Sigmoid colon (tissue), 7 donors: ENCODE measurements at places on chromosomes 6 and 20.

GRCh38 chr6:147214248-147215227, 10.3 kb downstream of the STXBP5 start:
- H3K4me3 ChIP-seq = no peak overlapping the region
- no peak overlapping the region for H3K27ac ChIP-seq
- no peaks in the 10 kb centered on the region for H3K4me1 ChIP-seq
- no peak for DNase-seq
- H3K36me3 ChIP-seq = no peaks in the 10 kb centered on the region

DNA sequence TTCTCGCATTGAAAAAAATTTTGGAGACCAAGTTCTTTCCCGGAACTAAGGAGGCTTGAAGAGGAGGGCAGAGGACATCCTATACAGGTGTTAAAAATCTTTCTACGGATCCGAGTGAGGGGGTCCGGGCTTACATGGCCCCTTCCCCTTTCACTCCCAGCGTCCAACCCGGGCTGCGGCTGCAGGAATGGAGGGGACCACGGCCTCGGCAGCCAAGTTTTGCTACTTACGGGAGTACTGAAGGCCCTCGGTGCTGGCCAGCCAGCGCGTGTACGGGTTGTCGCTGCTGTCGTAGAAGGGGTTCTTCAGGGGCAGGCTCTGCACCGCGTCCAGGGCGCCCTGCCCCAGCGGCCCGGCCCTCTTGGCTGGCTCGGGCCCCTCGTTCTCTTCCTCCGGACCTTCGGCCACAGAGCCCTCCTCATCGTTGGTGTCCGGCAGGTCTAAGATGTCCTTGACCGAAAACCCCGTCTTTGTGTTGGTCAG, 642 bp downstream of the NKX2-2 start:
- peaks cover 66% of the 10 kb centered on the region for H3K4me1 ChIP-seq
- no peak overlapping the region for H3K4me3 ChIP-seq
- no peak overlapping the region for H3K27ac ChIP-seq
- H3K27me3 ChIP-seq = peaks cover 100% of the 10 kb centered on the region
- H3K36me3 ChIP-seq = no peaks in the 10 kb centered on the region

- no peaks in the 10 kb centered on the region for H3K27me3 ChIP-seq
- peaks cover 10% of the 10 kb centered on the region for H3K4me1 ChIP-seq
- H3K4me3 ChIP-seq = no peak overlapping the region
- no peak for DNase-seq
- H3K36me3 ChIP-seq = no peaks in the 10 kb centered on the region
These were observed 279.9 kb downstream of the SLC35F1 start for GRCh38 chr6:118186672-118187567.

DNA sequence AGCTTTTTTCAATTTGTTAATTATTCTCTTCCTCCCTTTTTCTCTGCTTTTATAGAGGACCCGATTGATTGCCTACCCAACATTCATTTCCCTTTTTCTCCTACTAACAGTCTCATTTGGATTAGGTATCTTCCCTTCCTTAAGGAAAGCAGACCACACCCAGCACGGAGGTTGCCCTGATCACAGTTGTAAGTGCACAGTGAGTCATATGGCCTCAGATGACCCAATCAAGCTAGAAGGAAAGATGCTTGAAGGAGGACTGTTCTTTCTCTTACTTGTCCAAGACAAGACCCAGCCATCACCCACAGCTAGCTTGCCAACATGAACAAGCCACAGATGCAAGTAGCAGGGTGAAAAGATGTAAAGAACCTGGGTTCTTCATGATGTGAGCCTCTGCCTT, 518.6 kb downstream of the PKHD1 start:
- no peaks in the 10 kb centered on the region for H3K4me1 ChIP-seq
- DNase-seq = no peak
- no peak overlapping the region for H3K27ac ChIP-seq
- H3K36me3 ChIP-seq = no peaks in the 10 kb centered on the region

DNA sequence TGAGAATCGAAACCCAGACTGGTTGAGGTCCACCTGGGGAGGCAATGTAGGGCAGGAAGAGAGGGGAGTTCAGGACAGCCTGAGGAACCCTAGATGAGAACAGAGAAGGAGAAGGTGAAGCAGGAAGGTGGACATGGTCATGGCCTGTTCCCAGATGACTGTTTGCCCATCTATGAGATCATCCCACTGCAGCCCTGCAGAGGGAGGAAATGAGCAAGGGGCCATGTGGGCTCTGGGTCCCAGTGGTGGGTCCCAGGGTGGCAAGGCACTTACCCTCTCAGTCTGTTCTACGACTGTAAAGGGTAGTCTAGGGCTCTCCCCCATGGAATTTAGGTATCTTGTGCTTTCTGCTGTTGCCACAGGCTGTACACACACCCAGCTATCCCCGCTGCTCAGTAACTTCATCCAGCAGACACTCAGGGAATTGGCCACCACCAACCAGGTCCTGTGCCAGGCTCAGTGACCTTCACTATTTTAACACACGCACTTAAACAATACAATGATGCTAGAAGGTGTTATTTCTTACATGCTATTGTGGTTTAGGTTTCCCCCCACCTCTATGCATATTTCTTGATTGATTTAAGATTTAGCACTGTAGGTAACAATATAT, 89.8 kb downstream of the TOX2 start:
- peaks cover 2% of the 10 kb centered on the region for H3K4me1 ChIP-seq
- H3K27me3 ChIP-seq = no peaks in the 10 kb centered on the region
- H3K27ac ChIP-seq = no peak overlapping the region

DNA sequence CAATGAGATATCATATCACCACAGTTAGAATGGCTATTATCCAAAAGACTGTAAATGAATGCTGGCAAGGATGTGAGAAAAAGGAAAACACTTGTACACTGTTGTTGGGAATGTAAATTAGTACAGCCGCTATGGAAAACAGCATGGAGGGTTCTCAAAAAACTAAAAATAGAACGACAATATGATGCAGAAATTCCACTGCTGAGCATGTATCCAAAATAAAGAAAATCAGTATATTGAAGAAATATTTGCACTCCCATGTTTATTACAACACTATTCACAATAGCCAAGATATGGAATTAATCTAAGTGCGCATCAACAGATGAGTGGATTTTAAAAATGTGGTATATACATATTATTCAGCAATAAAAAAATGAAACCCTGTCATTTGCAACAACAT, 898.9 kb upstream of the MAN1A1 start:
- no peak overlapping the region for H3K27ac ChIP-seq
- no peak overlapping the region for H3K4me3 ChIP-seq
- H3K4me1 ChIP-seq = no peaks in the 10 kb centered on the region
- H3K36me3 ChIP-seq = no peaks in the 10 kb centered on the region
- no peak for DNase-seq
- H3K27me3 ChIP-seq = no peaks in the 10 kb centered on the region

GRCh38 chr6:16729744-16730143, 31.5 kb downstream of the ATXN1 start:
- no peaks in the 10 kb centered on the region for H3K36me3 ChIP-seq
- no peaks in the 10 kb centered on the region for H3K27me3 ChIP-seq
- no peaks in the 10 kb centered on the region for H3K4me1 ChIP-seq

DNA sequence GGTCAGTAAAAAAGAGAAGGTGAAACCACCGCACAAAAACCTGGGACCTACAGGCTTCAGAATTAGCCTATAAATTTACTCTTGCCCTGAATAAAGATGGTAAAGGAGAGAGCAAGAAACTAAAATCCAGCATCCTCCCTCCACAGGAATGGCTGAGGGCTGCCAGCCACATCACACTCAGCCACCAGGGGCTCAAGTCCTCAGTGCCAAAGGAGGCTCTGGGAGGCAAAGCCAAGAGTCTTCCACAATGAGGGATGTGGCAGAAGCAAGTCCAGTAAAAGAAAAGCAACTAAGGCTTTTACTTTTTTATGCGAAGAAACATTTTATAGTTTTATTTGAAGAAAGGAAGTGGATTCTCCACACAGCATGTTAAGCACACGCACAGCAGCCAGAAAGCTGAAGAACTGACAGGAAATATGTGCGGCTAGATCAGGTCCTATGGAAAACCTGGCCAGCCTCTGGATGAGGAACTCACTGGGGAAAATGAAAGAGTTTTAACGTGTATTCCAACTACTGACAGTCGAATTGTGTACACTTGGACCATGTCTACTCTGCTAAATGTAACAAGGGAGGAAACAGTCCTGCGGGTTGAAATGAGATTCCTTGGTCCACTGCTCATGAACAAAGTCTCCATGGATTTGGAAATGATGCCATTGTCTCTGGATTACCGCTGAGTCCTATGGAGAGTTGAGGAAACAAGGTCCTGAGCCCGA, 219.4 kb upstream of the SSTR4 start:
- H3K36me3 ChIP-seq = no peaks in the 10 kb centered on the region
- no peak for DNase-seq
- H3K4me3 ChIP-seq = no peak overlapping the region
- H3K27me3 ChIP-seq = no peaks in the 10 kb centered on the region

DNA sequence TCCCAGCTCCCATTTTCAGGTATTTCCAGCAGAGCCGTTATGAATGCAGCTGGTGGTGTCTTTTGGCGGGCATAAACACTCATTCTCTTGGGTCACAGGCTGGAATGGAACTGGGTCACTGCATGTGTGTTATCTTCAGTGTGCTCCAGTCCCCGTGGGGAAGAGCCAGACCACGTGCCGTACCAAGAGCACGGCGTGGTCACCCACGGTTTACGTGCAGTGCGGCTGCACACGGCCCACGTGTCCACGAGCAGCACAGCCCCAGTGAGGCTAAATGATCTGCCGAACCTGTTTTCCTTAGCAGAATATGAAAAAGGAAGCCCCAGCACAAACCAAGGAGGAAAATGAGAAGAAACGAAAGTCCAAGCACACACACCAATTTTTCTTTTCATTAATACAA, 121.5 kb downstream of the IRF4 start:
- H3K4me3 ChIP-seq = no peak overlapping the region
- H3K36me3 ChIP-seq = no peaks in the 10 kb centered on the region
- H3K27me3 ChIP-seq = no peaks in the 10 kb centered on the region
- H3K4me1 ChIP-seq = no peaks in the 10 kb centered on the region
- no peak overlapping the region for H3K27ac ChIP-seq
- DNase-seq = no peak

DNA sequence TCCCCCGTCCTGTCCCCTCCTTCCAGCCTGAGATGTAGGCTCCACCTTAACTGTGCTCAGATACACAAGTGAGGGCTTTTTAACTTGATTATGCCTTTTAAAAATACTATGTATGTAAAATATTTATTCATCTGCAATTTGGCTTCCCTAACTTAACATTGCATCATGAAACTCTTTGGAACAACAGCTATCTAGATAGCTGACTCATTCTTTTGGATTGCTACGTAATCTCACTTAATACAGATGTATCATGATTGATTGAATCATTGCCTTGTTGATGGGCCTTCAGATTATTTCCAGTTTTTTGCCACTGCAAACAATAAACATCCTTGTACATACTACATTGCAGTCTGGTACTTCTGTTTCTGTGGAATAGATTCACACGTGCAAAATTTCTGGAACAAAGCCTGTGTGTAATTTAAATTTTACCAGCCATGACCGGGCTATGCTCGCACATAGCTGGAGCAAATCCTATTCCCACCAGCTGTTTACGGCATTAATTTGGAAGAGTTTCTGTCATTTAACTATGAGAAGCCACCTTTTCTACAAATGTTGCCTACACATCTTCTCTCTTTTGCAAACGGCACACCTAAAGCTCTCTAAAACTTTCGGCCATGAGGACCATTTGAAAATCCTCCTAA, 6.5 kb downstream of the PRND start:
- H3K4me1 ChIP-seq = no peaks in the 10 kb centered on the region
- no peak overlapping the region for H3K27ac ChIP-seq
- no peaks in the 10 kb centered on the region for H3K27me3 ChIP-seq
- no peaks in the 10 kb centered on the region for H3K36me3 ChIP-seq
- DNase-seq = no peak

- no peak overlapping the region for H3K4me3 ChIP-seq
- no peaks in the 10 kb centered on the region for H3K27me3 ChIP-seq
- no peak for DNase-seq
- H3K27ac ChIP-seq = no peak overlapping the region
- no peaks in the 10 kb centered on the region for H3K36me3 ChIP-seq
- H3K4me1 ChIP-seq = peaks cover 10% of the 10 kb centered on the region
These were observed 184.5 kb upstream of the PDE10A start for GRCh38 chr6:165847407-165848085.

DNA sequence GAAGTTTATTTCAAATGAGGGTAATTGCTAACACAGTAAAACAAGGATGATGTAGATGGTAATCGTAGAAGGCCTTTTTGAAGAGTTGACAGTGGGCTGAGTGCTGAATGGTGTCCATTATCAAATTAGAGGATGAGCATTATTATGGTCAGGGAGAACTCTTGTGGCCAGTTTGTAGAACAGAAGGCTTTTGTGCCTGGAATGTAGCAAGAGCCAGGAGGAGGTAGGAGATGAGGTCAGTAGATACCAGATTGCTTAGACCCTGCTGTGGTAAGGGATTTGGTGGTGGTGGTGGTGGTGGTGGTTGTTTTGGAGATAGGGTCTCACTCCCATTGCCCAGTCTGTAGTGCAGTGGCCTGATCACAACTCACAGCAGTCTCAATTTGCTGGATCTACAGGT, 6.2 kb downstream of the CSE1L start:
- no peaks in the 10 kb centered on the region for H3K4me1 ChIP-seq
- H3K27me3 ChIP-seq = no peaks in the 10 kb centered on the region
- no peak overlapping the region for H3K4me3 ChIP-seq
- H3K36me3 ChIP-seq = no peaks in the 10 kb centered on the region
- no peak for DNase-seq

DNA sequence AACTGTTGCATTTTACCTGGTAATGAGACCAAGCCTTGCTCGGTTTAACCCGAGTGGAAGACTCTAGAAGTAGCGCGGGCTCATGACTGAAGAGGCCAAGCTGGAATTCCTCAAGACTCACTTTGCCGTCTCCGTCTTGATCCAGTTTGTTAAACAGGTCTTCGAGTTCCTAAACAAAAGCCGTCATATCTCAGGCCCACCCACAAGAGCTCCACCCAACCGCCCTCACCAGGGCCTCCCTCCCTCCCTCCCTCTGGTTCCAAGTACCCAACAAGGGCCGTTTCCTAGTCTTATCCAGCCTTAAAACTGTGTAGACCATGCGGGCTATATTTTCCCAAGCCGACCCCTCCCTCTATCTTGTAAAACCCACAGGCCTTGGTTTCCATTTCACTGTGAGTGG, 81.4 kb downstream of the NINL start:
- no peaks in the 10 kb centered on the region for H3K27me3 ChIP-seq
- no peaks in the 10 kb centered on the region for H3K4me1 ChIP-seq
- H3K4me3 ChIP-seq = no peak overlapping the region
- H3K36me3 ChIP-seq = peaks cover 8% of the 10 kb centered on the region
- H3K27ac ChIP-seq = no peak overlapping the region
- no peak for DNase-seq
